Muscle of leg (tissue), 16 donors: ENCODE measurements at places on chromosomes 1 and 21. TPM values are rescaled to one million over a fixed set of nuclear protein-coding genes. Genes with fewer than 3 reads are reported as not detected.

PKP1 gene
- 8.2 TPM for polyA plus RNA-seq

PDZK1 gene
- polyA plus RNA-seq: 0.61 TPM

INTS11 gene
- 69.3 TPM for polyA plus RNA-seq

DNA sequence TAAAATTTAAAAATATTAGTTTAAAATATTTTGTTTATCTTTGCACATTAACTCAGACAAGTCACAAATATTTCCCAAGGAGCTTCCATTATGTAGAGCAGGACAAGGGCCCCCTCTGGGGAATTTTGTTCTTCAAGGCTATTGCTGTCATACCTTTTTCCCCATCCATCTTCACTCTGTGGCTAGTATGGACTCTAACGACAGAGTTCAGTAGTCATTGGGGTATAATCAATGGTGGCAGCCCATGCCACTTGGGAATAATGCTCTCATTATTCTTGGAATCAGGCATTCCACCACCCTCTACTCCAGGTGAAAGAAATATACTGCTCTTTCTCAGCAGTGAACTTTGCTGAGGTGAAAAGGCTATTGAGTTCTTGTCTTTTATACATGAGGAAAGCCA is 38.5 kb upstream of the ERO1B start:
- DNase-seq: no peak

- DNase-seq: no peak
Observed at GRCh38 chr1:23168079-23168444, 594 bp downstream of the LUZP1 start.

- no peak for DNase-seq
Observed at GRCh38 chr1:186568221-186568620, 107.3 kb upstream of the PDC start.

DNA sequence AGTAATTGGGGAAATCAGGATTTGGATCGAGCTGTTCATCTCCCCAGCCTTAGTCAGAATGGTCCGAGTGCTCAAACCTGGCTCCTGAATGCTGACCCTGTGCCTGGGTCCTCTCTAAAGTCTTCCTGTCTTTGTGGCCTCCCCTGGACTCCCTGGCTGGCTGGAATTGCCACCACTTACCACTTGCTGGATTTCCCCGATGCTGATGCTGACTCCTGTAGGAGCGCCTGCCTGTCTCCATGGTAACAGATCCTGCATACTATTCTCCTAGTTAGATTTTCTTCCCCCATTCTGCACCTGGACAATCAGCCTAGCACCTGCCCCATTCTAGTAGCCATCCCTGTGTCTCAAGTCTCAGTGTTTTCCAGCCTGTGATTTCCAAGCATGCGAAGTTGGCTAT is 382.2 kb upstream of the ESRRG start:
- no peak for DNase-seq

DNA sequence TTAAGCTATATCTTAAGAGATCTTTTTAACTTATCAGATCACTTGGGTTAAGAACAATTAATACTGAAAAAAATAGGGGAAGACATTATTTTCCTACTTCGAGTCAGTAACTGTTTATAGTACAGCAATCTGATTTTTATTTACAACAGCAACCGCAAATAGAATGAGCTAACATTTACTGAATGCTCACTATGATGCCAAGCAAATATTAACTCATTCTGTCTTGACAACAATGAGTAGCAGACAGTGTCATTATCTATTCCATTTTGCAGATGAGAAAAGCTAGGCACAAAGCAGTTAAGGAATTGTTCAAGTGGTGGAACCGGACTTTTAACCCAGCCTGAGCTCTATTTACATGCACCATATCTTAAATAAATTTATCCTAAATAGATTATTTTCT is 273.7 kb downstream of the NTNG1 start:
- peak; percentile 11 for DNase-seq
